ENCODE measurements at places on chromosomes 6 and 20.
A peak's percentile ranks its signal among the peaks of the same experiment; 100 is the strongest.

- no peak for DNase-seq
These were observed 50.2 kb downstream of the NCOA3 start for GRCh38 chr20:47551841-47552240.

GRCh38 chr6:154394571-154394970, 38.0 kb upstream of the IPCEF1 start:
- DNase-seq = no peak

DNA sequence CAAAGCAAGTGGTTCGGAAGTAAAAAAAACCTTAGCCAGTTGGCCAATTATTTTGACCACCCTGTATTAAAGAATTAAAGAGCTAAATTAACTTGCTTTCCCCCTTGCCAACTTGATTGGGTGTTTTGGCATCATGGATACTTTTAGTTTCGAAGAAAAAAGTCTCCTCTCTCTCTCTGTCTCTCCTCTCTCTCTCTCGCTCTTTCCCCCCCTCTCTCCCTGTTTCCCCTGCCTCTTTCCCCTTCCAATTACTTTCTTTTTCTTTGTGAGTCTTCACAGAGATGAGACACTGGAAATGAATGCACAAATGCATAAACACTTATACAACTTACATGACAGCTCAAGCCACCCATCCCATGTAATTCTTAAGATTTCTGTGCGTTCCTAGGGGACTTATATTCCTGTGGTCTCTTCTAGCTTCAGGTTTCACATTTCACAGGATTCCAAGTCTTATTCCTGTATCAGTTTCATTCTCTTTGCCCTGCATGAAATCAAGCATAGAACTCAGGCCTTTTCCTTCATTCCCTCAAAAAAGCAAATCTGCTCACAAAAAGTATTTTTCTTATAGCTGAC, 32.9 kb upstream of the EYA4 start:
- no peak for DNase-seq

GRCh38 chr6:21438986-21439352, 154.6 kb upstream of the SOX4 start:
- DNase-seq = no peak

DNA sequence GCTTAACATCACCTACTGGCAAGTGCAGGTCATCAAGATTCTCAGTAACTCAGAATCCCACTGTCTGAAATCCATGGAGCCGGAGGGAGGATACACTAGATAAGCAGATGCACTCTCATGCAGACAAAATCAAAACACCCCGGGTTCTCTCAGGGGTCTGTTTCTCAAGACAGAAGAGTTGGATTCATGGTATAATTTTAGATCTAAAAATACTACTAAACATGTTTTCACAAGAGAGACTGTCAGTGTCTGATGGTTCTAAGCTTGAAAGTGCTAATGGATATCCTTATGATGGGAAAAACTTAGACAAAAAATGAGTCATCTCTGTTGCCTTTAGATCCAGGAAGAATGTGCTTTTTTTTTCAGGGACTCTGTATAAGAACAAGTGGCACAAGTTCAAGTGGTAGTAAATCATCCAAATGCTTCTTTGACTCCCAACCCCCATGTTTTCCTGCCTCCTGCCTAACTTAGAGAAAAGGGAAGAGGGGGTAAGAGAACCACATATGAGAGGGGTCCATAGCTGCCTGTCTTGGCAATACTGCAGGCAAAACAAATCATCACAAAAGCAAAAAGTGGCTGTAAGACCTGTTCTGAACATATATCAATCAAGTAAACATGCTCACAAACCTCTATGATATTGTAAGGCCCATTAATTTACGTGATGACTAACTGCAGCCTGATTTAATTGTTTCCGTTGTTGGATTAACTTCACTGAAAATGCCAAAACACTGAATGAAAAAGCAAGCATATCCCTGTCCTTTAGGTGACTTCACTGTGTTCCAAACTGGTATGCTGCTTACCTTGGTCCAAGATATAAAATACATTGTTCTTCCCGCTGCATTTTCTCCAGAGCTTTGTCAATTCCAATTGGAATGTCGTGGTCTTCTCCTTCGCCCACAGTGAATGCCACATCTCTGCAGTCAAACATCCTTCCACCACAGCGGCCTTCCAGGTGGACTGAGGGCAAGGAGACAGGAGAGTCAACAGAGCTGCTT, 84.0 kb upstream of the TULP1 start:
- DNase-seq = no peak

GRCh38 chr6:1535295-1535694, 74.4 kb upstream of the FOXC1 start:
- no peak for DNase-seq

DNA sequence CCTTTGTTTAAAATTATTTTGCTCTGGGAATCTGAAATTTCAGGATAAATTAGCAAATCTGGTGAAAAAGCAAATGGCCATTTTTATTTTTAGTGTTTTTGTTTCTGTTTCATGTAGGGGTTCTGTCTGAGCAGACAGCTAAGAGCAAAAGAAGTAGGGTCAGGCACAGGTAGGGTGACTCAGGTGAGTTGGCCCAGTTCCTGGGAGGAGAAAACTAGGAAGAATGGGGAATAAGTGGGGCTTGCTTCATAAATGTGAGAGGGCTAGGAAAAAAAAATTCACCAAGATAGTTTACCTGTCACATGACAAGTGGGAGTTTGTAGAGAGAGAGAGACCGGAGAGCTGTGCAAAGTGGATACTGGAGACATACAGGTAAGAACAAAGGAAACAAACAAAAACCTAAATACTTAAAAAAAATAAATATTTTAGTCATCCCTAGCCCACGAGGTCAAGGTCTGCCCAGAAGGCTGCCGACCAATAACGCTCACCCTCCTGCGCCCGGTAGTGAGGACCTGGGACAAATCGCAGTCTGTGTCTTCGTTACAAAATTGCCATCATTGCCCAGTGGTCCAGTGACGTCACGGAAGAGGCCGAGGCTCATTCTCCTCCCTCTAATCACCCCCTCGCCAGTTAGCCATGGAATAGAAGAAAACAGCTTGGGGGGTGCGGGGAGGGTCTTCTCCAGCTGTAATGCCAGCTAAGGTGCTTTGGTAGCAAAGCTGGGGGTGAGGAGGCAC, 2.3 kb downstream of the THBD start:
- DNase-seq = no peak

GRCh38 chr6:127013865-127014264, 104.6 kb upstream of the RSPO3 start:
- no peak for DNase-seq

DNA sequence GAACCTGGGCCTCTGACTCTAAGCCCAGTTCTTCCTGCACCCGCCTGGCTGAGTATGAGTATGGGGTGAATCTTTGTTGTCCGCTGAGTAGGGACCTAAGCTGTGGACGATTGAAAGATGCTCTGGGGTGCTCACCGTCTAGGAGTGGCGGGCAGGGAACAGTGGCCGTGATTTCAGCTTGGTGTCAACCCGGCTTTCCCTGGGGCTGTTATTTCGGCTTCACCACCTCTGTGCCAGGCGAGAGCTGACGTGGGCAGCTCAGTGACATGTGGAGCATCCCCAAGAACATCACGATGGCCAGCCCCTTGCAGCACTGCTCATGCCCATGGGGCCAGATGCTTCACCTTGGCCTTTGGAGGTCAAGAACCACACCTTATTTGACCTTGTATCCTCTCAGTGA, 102.6 kb downstream of the TOX2 start:
- DNase-seq = no peak

DNA sequence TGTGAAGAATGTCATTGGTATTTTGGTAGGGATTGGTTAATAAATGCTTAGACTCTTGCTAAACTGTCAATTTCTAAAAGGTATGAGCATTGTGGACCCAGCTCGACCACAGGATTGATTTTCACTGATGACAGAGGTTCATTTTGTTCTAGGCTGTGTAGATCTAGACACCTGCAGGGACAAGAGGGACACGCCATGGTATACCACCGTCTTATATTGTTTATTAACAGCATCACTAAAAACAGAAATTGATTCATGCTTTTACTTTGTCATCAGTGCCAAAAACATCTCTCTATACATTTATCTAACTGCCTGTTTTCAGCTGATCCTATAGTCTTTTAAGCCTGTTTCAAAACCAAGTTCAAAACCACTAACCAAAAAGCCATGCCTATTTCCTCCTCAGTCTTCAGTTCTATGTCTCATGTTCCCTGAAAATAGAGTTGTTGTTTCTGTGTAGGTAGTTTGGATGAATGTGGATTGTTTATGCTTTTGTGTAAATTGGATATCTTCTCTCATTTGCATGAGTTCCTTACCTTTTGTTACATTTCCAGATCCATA, 109.8 kb downstream of the JAG1 start:
- DNase-seq = no peak

- DNase-seq = no peak
These were observed 305.3 kb upstream of the RGS17 start for GRCh38 chr6:153436351-153436750.

- no peak for DNase-seq
These were observed 325.7 kb downstream of the SAMD5 start for GRCh38 chr6:147834084-147834776.

GRCh38 chr6:169862043-169862891, 110.8 kb downstream of the ERMARD start:
- no peak for DNase-seq

- no peak for DNase-seq
These were observed 71.4 kb upstream of the MAFB start for GRCh38 chr20:40760399-40760798.

- DNase-seq = no peak
These were observed 105.2 kb downstream of the NFATC2 start for GRCh38 chr20:51437182-51437924.

DNA sequence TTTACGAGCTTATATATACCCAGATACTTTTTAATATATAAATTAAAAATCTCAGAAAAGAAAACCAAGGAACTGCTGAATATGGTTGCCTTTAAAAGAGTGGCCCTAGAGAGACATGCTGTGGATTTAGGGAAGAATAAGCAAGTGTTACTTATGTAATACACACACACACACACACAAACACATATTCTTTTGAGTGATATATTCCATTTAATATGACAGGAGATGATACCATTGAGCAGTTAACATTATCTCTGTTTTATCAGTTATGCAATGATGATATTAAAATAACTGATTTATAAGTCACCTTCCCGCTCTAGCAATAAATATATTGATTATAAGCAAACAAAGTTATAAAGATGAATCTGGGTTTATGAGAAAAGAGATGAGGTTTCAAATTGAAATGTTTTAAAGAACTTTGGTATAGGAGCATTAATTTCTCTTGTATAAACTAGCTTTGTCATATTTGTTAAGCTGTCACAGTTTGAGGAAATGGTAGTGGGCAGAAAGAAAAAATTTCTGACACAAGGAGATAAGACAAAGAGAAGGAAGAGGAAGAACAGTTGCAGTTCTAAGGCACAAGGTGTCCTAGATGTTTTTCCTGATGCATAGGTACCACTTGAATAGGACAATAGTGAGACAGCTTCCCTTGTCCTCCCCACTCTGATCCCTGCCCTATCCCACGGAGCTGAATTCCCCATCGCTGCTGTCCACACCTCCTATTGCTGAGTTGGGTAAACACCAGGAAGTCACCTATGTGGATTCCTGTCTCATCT, 26.4 kb downstream of the GPX5 start:
- DNase-seq = no peak

DNA sequence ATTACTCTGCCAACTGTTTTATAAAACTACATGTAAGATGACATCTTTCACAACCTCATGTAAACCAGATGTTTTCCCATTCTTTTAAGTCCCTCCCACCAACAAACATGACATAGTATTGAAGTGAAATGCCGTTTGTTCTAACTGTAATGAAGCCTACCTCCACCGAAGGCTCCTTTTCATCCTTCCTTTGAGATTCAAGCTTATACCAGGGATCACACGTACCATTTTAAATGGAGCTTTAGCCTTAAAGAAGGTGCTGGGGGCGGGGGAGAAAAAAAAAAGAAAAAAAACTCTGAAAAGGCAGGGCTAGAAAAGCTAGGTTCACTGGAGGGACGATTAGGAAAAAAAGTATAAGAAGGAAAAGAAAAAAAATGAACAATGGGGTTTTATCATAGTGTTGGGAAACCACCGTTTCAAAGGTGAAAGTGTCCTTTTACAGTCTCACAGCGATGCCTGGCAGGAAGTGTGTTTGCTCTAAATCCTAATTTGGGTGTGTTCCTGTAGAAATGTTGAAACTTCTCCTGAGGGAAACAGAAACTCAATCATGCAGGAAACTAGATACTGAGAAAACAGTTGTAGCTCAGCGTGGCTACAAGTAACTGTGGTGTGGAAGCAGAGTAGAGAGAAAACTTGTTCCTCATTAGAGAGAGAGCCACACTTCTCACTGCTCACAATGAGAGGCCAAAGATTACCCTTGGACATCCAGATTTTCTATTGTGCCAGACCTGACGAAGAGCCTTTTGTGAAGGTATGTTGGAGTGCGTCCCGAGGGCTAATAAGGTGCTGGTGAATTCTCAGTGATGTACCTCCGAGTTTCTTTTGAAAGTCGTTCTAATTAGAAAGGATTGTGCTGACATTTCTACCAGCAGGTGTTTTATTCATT, 37.6 kb upstream of the HINT3 start:
- peak; percentile 64 for DNase-seq
